ENCODE measurements at places on chromosomes 12 and 14.

DNA sequence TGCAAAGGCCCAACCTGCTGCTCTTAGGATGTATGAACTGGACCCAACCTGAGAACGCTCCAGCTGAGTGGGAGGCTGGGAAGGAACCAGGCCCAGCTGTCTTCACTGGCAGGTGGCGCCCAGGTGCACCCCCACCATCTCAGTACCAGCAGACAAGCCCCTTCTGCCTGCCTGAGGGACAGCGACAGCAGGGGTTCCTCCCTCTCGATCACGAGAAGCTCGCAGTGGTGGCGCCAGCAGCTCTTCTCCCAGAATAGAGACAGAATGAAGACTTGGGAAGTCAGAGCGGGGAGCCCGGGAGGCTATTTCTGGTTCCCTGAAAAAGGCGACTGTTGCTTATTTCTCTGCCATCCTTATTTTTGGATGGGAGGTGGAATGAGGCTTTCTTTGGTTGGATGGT, 46.5 kb downstream of the CHGA start:
- no peak for DNase-seq

DNA sequence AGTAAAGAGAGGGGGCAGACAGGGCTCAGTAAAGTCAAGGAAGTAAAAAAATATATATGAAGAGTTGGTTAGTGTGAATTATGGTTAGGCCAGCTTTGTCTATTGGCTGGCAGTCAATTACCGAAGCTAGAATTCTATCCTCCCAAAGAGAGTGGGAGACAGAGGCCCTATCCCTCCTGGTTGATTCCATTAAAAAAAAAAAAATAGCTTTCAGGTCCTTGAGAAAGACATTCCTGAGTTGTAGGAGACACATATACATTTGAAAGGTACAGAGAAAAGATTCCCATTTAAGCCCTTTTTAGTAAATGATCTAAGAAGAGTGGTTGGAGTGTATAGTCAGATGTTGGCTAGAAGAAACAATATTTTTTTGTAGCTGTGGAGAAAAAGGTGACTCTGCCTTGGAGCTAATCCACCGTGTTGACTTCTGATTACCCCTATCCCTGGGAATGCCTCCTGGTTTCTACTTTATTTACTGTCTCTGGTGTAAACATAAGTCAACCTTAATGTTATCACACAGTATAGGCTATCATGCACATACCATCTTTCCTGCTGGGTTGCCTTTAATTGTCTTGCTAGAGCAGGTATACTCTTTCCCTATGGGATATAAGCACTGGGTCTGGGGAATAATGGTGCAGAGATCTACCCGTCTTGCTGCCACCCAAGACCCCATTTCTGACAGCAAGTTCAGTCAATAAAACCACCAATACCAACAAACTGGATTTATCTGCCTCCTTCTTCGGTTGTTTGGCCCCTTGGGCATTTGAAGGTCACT, 859.9 kb upstream of the ATXN7L3B start:
- no peak for DNase-seq

- no peak for DNase-seq
Observed at GRCh38 chr14:88563845-88564244, 1.0 kb downstream of the ZC3H14 start.

- DNase-seq: peak; percentile 78
Observed at GRCh38 chr14:55699131-55700057, 119.4 kb downstream of the KTN1 start.

GRCh38 chr14:58216544-58216943, 16.6 kb downstream of the ACTR10 start:
- no peak for DNase-seq

DNA sequence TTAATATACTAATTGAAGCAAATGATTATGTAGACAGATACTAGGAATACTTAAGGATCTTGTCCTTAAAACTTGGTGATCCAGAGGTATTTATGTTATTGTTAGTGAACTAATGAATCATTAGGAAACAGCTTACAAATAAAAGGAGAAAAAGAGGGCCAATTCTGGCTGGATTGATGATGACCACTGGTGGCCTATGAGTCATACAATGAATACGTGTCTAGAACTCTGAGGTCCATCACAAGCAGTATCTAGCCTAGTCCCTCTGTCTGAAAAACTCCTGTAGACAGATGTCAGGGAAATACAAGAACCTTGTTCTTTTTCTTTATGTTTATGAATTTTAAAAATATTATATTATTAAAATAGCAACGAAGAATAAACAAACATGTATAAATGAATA, 51.7 kb upstream of the RTL1 start:
- DNase-seq: peak; percentile 48

DNA sequence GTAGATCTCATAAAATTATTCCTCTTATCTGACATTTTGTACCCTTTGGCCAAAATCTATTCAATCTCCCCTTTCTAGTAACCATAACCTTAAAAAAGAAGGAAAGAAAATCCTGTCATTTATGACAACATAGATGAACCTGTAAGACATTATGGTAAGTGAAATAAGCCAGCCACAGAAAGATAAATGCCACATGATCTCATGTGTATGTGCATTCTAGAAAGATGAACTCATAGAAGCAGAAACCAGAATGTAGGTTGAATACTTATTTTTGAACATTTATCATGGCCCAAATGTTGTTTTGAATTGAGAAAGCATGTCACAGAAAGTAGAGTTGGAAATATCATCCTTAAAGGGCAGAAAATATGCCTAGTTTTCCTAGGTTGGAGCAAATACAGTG, 1053.6 kb downstream of the SLC6A15 start:
- DNase-seq: peak; percentile 21

- no peak for DNase-seq
Observed at GRCh38 chr12:3551976-3552725, 61.1 kb downstream of the PRMT8 start.

DNA sequence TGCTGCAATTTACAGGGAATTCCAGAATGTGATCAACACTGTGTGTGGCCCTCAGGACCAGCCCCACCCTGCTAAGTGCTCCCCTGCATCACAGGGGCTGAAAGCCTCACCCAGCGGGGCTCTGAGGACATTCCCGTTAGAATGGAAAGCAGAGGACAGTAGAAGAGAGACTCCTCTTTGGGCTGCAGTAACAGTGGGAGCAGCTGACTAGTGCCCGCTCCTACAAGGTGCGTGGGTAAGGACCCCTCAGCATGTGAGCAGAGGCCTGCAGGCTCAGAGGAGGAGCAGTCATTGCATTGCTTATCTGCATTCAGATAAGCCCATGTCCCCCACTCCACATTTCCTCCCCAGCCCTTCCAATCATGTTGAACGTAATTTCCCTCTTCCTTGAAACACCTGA, 120.1 kb downstream of the ITPR2 start:
- no peak for DNase-seq

DNA sequence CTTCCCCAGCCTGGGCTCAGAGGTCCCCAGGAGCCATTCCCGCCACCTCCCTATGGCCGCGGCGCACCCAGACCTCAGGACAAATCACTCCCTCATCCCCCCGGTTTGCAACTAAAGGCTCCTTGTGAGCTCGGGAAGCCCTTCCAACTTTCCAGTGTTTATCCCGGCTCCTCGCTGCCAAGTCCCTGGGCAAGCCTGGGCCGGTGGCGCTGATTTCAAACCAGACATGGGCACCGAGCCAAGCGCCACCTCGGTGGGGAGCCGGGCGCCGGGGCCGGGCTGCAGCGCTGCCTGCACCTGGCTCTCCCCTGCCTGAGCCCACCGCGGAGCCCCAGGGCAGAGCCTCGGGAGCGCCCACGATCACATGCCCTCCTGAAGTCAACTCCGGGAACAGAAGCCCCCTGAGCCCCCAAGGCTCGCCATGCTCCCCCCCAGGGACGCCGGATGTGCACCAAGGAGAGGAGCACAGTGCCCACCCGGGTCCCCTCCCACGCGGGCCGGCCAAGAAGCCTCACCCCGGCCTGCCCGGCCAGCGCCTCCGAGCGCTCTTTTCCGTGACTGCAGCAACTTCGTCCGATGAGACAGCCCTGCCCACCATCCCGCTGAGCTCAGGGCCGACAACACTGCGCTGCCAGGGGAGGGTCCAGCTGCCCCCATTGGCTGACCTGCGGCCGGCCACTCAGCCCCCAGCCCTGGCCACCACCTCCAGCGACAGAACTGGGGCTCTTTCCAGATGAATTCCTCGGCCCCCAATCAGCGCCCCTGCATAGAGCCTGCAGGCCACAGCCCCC, 50.0 kb downstream of the NCOR2 start:
- peak; percentile 60 for DNase-seq

DNA sequence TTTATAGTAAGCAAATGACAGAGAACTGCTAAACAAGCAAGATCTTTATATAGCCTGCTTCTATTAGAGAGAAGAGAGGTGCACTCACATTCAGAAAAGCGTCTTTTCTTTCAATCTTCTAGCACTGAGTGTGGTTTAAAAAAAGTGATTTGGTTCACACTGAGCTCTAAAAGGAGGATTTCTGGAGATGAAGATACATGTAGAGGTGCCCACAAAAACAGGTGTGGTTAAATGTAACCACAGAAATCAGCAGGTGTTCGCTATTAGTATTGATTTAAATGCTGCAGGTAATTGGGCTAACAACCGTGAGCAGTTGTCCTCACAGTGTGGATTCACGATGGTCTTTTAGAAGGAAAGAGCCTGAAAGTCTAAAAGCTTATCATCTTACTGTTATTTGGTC, 10.7 kb downstream of the PKP2 start:
- DNase-seq: no peak

GRCh38 chr14:54475911-54476310, 12.9 kb downstream of the GMFB start:
- DNase-seq: peak; percentile 57

DNA sequence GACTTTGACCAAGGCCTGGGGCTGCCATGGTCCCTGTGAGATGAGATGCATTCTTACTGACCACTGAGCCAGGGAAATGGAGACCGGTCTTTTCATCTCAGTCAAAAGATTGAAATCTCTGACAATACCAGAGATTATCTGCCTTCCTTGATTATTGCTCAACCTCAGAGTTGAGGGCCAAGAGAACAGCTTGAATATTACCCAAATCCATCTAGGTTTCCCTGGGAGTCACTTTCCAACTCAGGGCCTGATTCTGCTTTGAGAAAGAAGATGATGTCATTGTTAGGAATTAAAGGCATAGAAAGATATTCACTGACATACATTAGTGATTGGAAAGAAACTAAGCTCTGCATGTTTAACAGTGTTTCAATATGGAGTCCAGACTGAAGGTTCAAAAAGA, 515.9 kb upstream of the TBX3 start:
- peak; percentile 73 for DNase-seq

- peak; percentile 70 for DNase-seq
Observed at GRCh38 chr14:32601906-32602305, 272.8 kb downstream of the AKAP6 start.

- DNase-seq: peak; percentile 84
Observed at GRCh38 chr14:39492267-39492666, 60.0 kb upstream of the FBXO33 start.

DNA sequence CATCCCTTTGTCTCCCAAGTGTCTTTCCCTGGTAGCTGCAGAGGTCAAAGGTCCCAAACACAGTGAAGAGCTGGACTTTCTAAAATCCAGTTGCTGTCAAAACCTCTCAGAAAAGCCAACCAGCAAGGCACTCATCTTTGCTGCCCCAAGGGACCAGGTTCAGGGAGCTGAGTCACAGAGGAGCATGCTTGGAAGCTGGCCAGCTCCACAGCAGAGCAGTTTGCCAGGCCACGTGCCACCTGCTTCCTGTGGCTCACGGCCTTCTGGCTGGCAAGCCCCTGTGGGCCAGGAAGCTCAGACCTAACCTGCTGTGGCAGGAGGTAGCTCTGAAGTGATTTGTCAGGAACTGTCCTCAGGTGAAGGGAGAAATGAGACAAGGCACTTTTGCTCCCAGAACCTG, 3.6 kb downstream of the ISCU start:
- peak; percentile 85 for DNase-seq

GRCh38 chr14:32233260-32233659, 30.2 kb upstream of the RNU6-8 start:
- no peak for DNase-seq

Data from AG10803 (cell line).